ENCODE measurements at places on chromosomes 1 and 21.

DNA sequence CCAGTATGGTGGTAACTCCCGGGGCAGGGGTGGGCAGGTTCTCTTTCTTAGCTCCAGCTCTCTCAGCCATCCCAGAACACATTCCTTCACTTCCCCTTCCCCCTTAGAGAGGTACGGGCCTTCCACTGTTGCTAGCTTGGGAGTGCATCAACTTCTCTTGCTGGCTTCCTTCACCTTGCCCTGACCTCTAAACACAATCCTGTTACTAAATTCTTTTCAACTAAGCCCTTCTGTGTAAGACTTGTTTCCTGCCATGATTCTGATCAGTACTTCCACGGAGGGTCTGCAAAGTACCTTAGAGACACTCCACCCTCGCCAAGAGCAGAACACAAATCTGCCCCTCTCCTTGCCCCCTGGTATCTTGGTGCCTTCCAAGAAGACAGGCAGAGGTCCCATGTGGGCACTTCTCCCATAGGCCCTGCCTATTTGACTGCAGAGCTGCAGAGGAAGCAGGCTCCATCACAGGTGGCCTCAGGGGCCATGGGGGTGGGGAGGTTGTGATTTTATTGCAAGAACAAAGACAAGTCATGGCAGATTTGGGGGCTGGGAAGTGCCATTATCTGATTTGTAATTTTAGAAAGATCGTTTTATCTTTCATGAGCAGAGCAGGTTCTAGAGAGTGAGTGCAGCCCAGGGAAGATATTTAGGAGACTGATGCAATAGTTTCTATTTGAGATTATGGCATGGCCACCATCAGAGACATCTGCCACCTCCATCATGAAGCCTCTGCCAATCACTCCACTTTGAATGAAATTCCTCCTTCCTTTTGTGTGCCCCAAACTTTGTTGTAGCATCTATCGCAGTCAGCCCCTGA is 182.5 kb upstream of the JUN start:
- no peak for DNase-seq

DNA sequence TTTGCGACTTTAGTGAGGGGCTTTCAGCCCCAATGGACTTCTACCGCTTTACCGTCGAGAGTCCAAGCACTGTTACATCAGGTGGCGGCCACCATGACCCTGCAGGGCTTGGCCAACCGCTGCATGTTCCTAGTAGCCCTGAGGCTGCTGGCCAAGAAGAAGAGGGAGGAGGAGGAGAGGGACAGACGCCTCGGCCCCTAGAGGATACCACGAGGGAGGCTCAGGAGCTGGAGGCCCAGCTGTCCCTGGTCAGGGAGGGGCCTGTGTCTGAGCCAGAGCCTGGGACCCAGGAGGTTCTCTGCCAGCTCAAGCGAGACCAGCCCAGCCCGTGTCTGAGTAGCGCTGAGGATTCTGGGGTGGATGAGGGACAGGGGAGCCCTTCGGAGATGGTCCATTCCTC is 8.6 kb upstream of the SLC25A34 start:
- DNase-seq: no peak

DNA sequence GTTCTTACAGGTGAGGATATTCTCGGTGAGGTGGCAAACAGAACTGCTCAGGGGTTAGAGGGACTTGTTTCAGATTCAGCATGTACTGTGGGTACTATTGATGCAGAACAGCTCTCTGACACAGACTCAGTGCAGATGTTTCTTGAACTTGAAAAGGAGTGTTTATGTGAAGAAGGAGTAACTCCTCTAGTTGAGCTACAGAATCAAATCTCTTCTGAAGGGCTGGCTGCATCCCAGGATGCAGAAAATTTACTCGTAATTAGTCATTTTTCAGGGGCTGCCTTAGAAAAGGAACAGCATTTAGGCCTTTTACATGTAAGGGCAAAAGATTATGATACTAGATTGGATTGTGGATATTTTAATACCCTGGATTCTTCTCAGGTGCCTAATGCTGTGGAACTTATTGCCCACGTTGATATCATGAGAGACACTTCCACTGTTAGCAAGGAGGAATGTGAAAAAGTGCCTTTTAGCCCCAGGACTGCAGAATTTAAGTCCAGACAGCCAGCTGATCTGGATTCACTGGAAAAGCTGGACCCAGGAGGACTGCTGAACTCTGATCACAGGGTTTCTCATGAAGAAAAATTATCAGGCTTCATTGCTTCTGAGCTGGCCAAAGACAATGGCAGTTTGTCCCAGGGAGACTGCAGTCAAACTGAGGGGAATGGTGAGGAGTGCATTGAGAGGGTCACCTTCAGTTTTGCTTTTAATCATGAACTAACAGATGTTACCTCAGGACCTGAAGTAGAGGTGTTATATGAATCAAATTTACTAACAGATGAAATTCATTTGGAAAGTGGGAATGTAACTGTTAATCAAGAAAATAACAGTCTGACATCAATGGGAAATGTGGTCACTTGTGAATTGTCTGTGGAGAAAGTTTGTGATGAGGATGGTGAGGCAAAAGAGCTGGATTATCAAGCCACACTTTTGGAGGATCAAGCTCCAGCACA is 79.6 kb upstream of the BMP8A start:
- DNase-seq: no peak

DNA sequence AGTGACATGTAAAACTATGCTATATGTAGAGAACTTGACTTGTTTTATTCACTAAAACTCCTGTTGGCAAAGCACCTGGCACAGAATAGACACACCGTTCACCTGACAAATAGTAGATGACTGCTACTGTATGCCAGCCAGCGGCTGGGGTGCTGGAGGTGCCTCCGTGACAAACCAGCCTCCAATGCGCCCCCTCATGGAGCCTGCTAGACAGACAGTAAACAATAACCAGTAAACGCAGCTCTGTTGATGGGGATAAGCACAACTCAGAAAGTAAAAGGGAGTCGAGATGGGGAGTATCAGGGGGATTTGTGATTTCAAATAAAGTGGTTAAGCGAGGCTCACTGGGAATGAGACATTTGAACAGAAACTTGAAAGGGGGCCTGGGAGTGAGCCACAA is 107.2 kb downstream of the PRDM2 start:
- peak; percentile 23 for DNase-seq

DNA sequence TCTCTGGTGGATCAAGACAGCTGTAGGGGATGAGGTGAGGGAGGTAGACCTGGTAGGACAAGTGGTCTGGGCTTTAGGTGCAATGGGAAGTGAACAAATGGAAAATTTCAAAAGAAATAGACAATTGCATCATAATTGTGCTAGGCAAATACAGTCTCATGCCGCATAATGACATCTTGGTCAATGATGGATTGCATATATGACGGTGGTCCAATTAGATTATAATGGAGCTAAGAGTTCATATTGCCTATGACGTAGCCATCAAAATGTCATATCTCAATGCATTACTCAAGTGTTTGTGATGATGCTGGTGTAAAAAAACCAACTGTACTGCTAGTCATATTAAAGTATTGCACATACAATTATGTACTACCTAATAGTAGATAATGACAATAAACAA is 19.0 kb downstream of the KCNK2 start:
- no peak for DNase-seq

DNA sequence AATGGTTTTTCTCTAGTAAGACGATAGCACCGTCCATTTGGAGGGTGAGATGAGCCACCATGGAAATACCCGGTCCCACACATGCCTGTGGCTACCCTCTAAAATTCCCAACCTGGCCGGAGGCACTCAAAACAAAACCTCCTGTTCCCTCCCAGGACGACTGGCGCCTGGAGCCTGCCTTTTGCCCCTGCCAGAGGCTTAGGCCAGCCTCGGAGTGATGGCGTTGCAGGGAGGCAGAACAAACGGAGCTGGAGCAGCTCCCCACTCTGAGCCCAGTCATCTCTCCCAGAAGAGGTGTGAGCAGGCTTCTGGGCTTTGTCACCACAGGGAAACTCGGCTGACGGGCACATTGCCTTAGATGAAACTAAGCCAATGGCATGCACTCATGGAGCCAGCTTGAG is 213.7 kb upstream of the HOOK1 start:
- DNase-seq: no peak

DNA sequence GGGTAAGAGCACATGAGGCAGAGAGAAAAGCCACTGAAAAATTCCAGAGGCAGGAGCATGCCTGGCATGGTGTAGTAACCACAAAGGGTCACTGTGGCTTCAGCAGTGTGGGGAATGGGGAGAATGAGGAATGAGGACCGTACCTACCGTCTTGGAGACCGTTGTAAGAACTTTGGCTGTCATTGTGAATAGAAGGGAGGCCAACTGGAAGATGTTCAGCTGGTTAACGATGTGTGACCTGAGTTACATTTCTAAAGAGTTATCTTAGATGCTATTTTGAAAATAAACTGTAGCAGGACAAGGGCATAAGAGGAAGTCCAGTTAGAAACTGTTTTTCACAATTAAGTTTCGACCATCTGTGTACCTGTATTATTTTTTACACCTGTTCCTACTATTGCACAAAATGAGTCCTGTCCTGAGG is 365.5 kb upstream of the SGIP1 start:
- peak; percentile 2 for DNase-seq

GRCh38 chr1:69686367-69686984 is 118.8 kb downstream of the LRRC7 start:
- no peak for DNase-seq

GRCh38 chr1:46595127-46595526 is 8.9 kb downstream of the MKNK1 start:
- DNase-seq: peak; percentile 30

- peak; percentile 18 for DNase-seq
Measured at GRCh38 chr1:87327376-87328271, 1.1 kb upstream of the LMO4 start.

DNA sequence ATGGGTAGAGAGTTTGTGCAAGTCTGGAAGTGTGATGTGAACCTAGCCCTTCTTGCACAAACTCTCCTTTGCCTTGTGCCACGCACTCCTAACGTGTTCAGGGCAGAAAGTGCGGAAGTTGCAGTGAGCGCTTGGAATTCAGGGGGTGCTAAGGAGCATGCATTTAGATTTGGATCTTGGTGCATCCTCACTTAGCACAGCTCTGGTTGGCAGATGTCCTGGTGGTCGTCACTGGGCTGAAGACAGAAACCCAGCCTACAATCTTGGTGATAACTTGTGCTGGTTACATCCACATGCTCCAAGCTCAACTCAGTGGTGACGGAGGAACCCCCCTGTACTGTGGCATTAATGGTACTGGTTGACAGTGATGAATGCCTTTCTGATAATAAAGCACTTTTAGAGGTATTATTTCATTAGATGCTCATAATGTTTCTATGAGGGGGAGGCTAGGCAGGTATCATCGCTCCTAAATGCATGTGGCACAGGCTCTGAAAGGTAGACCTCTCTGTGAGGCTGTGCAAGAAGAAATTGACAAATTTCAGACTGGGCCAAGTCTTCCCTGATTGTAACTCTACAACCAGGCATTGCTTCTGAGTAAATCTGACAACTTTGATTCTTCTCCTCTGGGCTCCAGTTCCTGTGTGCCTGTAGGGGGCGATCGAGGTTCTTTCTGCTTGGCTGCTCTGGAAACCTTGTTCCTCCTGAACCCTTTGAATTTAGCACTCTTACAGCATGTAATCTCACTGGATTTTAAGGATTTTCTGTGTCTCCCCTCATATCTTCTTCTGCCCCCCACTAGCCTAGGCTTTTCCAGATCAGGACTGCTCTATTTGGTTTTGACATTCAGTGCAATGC is 40.6 kb downstream of the MAPKAPK2 start:
- peak; percentile 70 for DNase-seq

DNA sequence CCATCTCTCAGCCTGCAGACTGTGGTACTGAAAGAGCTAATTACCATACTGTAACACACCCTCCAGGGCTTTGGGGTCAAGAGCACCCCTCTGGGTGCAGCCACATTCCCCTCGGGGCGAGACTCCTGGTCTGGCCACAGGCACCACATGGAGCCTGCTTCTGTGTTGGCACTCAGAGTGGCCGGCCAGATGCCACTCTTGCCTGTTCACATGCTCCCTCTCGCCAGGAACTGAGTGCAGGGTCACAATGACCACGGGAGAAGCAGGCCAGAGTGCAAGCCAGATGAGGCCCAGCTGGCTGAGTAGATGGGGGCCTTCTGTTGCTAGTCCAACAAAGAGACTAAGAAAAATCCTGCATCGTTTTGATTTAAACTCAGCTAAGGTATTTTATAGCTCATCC is 864.0 kb downstream of the KCNT2 start:
- DNase-seq: no peak

GRCh38 chr1:238248356-238248755 is 357.6 kb upstream of the ZP4 start:
- DNase-seq: no peak

- no peak for DNase-seq
Measured at GRCh38 chr1:156494309-156494895, 6.2 kb downstream of the MEF2D start.

DNA sequence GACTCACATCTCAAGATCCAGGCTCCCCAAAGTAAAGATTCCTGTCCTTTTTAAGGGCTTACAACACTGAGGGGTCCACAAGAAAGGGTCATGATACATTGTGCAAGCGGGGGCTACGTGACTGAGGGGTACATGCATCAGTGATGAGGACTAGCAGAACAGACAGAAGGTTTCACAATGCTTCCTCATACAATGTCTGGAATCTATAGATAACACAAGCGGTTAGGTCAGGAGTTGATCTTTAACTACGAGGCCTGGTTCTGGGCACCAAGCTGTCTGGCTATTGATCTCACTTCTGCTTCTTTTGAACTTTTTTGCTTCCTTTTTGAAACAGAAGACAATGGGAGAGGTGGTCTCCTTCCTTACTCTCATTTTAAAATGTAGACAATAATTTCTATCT is 718.6 kb downstream of the AMY1C start:
- DNase-seq: no peak

DNA sequence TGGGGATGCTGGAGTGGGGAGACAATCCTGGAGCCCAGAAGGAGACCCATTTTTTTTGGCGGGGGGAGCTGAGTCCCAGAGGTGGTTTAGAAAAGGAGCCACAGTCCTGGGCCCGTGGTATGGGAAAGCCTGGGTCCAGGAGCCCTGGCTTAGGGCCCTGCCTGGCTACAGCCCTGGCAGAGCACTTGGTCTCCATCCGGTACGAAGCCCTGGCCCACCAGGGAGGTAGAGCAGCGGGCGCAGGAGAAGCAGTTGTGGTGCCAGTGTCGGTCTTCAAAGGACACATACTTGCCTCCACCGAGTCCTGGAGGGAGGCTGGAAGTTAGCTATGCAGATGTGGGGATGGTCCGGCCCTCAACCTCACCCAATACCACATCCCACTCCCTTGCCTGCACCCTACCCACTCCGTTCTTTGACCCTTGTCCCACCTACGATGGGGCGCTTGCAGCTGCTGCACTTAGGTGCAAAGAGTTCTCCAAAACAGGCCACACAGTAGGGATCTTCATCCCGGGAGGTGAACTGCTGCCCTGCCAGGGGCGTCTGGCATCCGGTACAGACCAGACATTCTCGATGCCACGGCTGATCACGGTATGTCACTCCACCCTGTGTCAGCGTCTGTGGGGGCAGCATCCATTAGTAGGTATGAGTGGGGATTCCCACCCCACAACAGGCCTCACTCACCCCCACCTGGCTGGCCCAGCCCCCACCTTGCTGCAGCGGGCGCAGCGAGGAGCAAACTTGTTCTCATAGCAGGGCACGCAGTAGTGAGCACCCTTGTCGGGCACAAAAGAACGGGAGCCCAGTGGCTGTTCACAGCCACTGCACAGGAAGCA is 7.7 kb upstream of the SF3A3 start:
- DNase-seq: no peak

- peak; percentile 16 for DNase-seq
Measured at GRCh38 chr1:64378826-64379225, 91.1 kb upstream of the CACHD1 start.

- DNase-seq: no peak
Measured at GRCh38 chr1:5898266-5898665, 94.0 kb downstream of the NPHP4 start.
